ENCODE measurements at places on chromosomes 12 and 14.
A peak's percentile ranks its signal among the peaks of the same experiment; 100 is the strongest.

GRCh38 chr12:132711080-132711843 lies 620 bp downstream of the PGAM5 start:
- DNase-seq, result no peak

- DNase-seq, result peak; percentile 32
Measured at GRCh38 chr12:132886529-132887477, 602 bp downstream of the CHFR start.

DNA sequence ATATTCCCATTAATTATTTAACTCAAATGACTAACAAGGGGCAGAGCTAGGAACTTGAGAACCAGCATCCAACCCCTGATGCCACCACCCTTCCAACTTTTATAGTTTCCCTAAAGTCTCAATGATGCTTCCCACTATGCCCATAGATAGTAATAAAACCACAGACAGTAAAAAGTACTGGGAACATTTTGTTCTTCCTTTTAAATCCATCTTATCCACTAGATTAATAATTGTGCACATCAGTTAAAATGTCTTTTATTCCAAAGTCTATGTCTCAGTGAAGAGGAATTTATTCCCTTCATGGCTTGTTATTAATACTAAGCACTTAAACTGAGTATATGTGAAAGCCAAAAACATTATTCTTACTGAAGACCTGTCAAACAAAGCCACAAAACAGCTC lies 45.8 kb downstream of the SINHCAF start:
- DNase-seq, result no peak

DNA sequence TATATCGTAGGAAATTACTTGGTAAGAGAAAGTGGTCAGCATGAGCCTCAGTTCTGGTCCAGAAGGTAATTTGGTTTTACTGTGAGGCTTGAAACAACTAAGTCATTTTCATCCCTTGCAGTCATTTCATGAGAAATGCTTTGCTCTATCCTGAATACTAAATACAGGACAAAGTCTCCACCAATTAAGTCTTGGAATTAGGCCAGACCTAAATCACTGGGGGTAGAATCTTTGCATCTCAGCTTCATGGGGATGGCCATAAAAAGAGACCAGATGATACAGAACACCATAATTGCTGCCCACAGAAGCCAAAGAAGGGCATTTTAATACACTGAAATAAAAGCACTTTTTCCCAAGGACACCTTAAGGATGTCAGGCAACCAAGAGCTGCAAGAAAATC lies 277.9 kb upstream of the DCN start:
- no peak for DNase-seq

- no peak for DNase-seq
Measured at GRCh38 chr12:119692997-119693396, 25.1 kb downstream of the PRKAB1 start.

- no peak for DNase-seq
Measured at GRCh38 chr12:113667676-113668356, 196.1 kb upstream of the LHX5 start.

DNA sequence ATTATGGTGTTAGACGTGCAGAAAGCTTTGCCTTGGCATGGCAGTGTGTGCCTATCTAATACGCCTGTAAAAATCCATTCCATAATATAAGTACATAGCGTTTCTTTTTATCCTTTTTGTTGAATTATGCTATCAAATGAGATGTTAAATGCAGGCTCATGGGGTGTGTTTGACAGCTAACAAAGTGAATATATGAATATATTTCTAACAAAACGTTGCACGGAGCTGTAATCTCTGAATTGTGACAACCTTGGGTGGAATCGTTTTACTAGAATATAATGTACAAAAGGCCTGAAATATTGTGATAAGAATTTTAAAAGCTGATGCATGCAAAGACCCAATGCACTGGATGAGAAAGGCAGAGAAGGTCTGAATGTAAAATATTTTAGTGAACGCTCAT lies 763.7 kb upstream of the TMEM132C start:
- no peak for DNase-seq

DNA sequence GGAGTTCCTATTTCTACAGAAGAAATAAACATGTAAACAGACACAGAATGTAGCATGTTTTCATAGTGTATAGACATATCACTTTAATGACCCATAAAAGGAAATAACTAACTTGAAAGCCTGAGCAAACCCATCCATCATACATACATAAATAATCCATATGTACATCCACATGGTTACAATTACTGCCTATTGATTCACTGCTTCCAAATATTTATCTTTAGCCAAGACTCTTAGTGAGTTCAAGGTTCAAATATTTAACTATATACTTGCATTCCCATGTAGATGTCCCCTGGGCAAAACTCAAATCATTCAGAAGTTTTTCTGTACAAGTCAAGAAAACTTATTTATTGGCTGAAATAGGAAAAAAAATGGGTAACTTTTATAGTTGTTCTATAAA lies 95.4 kb downstream of the CCER1 start:
- no peak for DNase-seq

DNA sequence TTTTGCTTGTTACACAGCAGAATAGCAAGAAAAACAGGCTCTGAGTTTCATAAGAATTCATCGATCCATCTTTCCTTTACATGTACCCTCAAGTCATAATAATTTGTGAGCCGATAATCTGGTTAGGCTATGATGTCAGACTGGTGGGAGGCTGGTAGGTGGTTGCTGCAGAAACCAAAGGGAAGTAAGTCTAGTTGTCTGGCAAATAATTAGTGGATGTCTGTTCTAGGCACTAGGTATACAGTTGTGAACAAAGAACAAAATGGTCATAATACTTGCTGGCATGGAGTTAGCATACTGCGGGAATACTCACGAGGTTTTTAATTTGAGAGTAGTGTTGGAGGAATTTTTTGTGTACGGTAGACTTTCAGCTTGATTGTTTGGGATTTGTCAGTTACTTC lies 8.8 kb downstream of the SUSD6 start:
- no peak for DNase-seq

DNA sequence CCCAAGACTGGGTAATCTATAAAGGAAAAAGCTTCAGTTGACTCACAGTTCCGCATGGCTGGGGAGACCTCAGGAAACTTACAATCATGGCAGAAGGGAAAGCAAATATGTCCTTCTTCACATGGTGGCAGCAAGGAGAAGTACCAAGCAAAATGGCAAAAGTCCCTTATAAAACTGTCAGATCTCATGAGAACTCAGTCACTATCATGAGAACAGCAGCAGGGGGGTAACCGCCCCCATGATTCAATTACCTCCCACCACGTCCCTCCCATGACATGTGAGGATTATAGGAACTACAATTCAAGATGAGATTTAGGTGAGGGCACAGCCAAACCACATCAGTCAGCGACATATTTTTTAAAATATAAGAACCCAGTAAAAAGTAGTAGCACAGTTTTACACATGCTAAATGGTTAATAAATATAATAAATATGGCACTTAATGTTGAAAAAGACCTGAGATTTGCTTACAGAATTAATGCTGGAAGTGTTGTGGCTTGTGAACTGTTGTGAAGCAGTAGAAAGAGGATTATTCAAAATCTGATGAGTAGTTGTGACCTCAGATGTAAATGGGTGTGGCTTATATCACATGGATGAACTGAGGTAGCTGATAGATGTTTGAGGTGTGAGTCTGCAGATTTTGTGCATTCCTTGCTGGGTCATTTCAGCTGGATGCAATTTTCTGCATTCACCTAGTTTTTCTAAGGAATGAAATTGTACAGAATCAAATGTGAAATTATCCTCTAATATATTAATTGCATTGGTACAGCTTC lies 46.9 kb upstream of the CHPT1 start:
- no peak for DNase-seq

DNA sequence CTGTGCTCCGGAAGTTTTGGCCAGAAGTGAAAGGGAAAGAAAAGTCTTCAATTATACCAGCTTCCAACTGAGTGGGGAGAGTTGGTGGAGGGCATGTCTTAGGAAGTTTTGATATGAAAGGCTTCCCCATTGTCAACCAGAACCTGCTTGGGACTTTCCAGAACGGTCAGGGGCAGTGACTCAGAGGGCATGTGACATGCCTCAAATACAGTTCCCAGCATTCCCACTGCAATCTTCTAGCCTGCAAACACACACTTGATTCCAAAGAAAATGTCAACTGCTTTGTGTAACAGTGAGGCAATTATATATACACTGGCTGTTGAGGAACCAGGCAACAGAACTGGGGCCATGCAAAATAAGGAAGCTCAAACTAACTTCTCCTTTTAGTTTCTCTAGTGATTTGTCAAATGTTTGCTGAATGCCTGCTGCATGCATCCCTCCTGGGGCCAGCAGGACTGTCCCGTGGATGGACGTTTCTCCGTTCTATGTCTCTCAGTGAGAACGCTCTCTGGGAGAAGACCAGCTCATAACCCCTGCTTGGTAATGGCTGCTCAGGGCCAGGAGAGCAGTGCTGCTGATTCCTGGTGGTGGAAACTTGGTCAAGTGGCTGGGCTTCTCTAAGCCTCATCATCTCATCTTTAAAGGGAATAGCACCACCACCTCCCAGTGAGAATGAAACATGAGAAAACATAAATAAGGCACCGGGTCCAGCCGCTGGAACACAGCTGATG lies 18.3 kb downstream of the SLC25A47 start:
- no peak for DNase-seq

DNA sequence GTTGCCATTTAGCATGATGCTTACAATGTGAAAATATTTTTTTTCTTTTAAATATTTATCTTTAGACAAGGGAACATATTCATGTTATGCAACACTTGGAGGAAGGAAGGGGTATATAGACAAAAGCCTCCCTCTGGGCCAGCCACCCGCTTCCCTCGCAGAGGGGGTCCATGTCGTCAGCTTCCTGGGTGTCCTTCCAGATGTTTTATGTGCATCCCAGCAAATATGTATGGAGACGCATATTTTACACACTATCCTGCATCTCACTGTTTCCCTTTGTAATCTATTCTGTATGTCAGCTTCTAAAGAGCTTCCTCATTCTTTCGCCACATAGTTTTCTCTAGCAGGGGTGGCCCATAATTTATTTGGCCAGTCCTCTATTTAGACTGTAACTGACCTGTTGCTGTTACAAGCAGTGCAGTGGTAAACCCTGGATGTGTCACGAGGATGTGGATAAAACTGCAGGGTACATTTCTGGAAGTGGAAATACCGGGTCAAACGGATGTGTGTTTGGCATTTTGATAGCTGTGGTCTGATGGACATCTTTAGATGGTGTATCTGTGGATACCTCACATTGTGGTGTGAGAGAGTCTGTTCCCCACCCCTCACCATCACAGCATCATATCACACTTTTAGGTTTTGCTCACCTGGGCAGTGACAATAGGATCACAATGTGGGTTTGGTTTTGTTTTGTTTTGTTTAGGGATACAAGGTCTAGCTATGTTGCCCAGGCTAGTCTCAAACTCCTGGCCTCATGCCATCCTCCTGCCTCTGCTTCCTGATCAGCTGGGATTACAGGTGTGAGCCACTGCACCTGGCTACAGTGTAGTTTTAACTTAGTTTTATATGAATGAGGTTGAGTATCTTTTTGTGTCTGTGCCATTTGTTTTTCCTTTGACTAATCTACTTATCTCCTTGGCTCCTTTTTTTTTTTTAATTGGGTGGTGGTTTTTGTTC lies 31.6 kb downstream of the FAM222A start:
- DNase-seq, result peak; percentile 13

GRCh38 chr12:55703288-55703687 lies 4.4 kb downstream of the ITGA7 start:
- peak; percentile 84 for DNase-seq
